ENCODE measurements at places on chromosomes 7 and 10.

GRCh38 chr7:107644309-107644974 lies 16.2 kb upstream of the SLC26A4 start:
- no peak for DNase-seq

GRCh38 chr7:35521941-35522340 lies 173.0 kb downstream of the HERPUD2 start:
- DNase-seq = no peak

- no peak for DNase-seq
Measured at GRCh38 chr7:150345012-150345411, 3.6 kb upstream of the RARRES2 start.

DNA sequence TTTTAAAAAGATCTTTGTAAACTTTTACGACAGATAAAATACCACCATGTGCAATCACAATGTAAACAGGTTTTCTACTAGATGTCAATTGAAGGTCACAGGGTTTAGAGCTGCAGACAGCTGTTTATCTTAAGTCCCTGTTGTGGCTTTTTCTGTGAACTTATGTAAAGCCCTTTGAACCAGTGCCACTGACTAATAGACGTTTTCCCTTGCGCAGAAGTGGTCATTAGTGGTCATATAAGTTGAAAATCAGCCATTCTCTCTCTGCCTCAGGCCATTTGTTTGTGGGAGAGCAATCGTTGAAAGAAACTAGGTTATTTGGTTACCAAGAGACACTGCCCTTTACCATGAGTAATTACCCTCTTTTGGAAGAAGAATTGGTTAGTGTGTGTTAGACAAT lies 23.9 kb downstream of the CACNB2 start:
- no peak for DNase-seq

DNA sequence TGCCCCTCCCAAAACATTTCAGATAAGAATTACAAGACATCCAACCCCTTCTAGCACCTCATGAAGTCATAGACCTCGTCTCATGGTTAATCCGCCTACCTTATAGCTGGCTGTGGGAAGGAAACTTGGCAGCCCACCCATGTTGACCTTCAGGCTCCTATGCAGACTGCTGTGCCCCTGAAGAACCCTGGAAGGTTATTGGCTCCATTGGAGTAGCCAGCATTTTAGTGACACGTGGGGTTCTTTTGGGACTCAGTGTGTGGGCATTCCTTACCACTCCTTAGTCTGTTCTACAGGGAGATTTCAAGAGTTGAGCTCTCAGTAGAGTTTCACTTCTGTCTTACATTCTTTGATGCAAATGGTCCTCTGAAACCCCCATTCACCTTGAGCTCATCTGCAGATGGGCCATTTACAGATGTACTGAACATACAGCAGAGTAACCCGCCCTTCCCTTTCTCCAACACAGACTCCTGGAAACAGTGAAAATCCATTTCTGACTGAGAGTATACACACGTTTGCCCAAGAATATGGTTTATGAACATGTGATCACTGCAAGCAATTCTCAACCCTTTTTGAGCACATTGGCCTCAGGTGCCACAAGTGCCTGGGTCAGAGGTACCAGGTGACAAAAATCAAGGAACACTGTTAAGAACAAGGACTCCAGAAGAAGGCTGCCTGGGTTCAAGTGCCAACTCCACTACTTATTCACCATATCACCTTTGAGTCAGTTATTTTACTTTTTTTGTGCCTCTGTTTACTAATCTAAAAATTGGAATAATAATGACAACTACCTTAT lies 54.0 kb upstream of the HECW1 start:
- DNase-seq = no peak

DNA sequence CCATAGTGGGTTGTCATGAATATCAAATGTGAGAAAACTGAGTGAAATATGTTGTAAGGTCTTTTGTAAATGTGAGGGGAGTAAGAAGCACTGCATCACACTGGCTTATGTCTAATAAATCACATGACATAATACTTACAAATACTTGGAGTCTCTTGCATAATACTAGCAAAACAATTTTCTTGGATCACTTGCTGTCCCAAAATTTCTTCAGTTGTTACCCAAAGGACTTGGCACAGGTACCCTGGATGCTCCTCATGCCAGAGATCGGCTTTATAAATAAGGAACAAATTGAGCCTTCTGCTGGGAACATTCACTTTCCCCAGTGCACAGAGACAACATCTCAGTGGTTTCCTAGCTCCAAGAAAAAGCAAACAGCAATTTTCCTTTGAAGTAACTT lies 5.0 kb upstream of the LRIT2 start:
- DNase-seq = no peak

DNA sequence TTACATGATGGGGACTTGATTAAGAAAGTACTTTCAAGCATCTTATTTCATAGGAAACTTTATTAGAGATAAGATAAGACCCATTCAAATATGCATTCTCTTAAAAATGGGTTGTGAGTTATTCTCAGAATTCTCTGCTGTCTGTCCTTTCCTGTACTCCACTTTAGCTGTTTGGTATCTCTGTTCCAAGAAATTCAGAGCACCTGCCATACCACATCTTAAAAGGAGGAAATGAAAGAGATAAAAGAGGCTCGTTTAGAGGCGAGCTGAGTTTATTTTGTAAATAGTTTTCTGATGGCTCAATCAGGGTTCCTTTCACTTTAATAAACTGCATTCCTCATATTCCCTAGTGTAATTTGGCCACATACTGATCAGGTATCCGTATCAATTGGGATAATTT lies 87.2 kb downstream of the MDFIC start:
- no peak for DNase-seq

DNA sequence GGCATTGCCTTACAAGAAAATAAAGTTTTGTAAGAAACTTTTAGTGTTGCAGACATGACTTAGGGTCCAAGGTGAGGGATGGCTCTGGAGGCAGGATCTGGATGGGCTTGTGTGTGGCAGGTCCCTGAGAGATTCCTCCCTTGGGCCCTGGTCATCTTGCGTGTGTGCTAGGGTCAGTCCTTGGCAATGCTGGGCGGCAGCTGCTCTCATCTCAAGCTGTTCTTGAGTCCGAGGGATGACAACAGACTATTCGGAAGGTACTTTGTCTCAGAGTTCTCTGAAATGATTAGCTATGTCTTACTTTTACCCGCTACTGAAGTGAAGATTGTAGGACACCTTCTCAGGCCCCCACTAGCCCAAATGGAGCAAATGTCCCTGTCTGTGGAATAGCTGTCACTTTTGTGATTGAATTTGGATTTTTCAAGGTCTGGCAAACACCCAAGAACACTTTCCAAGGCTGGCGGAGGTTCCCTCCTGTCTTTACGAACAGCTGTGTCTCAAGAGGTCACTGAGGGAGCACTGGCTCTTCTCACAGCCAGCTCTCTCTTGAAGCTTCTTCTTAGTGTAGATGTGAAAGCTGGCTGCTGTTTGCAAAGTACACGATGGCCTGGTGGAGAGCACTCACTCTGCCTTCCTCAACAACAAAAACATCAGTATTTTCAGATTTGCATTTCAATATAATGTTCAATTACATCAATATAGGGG lies 253.6 kb downstream of the STK31 start:
- no peak for DNase-seq

- DNase-seq = no peak
Measured at GRCh38 chr10:87092861-87093631, 1.6 kb downstream of the GLUD1 start.

GRCh38 chr7:42476255-42476654 lies 239.2 kb upstream of the GLI3 start:
- DNase-seq = no peak

DNA sequence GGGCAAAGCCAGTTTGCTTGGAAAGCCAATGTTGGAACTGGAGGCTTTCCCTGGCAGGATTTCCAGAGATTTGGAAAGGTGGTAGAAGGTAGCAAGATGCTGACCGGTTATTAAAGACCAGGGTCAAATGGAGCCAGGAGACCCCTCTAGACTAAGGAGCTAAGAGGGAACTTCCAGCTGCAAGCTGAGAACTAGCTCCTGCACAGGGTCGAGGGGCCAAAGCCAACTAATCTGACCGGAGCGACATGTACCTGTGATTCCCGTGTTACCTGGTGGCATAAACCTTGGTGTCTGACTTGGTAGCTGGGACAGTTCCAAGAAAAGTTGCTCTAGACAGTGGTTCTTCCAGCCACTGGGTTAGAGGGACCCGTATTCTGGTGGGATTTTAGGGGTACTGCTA lies 41.8 kb downstream of the SPDYE5 start:
- DNase-seq = no peak

DNA sequence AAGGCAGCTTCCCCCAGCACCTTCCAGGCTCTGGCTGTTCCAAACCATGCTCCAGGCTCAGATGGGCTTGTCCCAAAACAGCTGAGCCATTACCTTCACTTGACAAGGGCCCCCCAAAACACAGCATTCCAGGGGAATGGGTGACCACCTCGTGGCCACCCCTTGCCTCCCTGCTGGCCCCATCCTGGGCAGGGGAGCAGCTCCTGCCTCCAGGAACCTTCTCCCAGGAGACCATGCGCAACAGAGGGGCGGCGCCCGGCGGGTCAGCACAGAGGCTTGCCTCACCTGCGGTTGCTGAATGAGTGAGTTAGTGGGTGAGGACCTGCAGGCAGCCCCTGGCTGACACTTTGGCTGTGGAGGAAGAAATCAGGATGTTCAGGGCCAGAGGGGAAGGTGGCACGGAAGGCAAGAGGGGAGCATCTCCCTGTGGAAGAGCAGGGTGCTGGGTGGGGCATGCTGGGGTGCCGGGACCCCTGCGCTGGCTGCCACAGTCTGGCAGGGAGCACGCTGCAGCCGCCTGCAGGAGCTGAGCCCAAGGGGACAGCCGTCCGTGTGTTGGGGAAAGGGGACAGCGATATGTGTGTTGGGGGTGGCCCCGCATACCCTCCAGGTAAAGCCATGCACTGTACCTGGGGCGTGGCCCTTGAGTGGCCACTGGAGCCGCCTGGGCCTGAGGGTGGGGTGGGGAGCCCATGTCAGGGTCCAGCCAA lies 54.7 kb downstream of the PWWP2B start:
- DNase-seq = no peak

DNA sequence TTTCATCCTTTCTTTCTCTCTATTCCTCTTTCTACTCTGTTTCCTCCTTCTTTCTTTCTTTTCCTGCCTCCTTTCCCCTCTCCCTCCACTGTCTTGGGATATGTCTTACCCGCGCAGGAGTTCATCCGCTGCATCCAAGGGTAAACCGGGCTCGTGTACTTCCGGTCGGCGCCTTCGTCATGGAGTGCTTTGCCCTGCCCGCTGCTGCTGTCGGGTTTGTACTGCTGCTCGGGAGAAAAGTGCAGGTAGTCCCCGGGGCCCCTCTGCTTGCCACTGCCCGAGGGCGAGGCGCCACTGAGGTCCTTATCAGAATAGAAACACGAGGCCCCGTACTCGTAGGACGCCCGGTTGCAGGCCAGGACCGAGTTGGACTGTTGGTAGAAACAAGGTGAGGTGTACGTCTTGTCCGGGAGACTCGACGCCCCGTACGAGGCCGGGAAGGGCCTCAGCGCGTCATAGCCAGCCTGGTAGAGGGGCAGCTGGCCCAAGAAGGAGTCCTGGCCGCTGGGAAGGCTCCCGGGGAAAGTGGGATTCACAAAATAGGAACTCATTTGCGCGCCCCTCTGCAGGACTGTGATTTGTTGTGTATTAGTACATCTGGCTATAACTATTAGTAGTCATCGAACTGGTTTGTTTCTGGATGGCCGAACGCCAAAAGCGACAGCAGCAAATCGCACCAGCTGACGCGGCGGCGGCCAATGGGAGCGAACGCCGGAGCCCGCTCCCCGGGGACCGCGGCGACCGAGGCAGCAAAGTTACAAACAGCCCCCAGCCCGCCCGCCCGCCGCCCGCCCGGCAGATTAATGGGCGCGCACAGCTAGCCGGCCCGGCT lies at the start of gene HOXA6:
TSS of gene HOXA6 (minus strand) at position 576 of the 832 bp plus-strand sequence. CDS start at position 551, 25 bp downstream.
- DNase-seq = no peak

GRCh38 chr7:150401424-150401790 lies 22.3 kb downstream of the ZNF775 start:
- no peak for DNase-seq

DNA sequence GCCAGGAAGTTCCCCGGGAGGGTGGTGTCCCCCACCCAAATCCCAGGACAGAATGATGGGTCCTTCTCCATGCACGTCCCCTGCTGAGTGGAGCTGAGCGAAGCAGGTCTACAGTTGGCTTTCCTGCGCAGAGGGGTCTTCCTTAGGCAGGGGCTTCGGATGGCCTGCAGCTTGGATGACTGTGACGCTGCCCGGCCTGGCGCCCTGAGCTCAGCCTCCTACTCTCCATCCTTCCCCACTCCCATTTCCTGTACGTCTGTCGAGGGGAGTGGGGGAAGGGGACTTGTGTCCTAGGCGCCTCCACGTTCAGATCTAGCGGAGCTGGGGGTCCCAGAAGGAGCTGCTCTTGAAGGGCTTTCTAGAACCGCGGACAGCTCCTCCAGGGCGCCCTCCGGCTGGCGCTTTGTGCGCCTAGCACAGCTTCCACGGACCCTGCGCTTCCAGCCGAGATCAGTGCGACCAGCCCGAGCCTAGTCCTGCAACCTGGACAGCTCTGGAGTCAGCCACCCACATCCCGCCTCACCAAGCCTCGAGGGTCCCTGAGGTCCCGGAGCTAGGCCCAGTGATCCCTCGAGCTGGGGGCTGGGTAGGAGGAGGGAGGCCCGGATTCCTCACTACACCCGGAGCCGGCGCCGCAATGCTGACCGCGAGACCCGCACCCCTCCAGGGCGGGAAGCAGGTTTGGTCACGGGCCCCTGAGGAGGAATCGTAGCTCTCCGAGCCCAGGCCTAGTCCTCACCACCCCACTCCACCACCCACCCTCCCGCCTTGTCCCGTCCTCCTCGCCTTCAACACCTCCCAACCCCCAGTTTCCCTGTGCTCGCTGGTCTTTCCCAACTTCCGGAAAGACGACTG lies 1.9 kb downstream of the GRID1 start:
- DNase-seq = no peak

DNA sequence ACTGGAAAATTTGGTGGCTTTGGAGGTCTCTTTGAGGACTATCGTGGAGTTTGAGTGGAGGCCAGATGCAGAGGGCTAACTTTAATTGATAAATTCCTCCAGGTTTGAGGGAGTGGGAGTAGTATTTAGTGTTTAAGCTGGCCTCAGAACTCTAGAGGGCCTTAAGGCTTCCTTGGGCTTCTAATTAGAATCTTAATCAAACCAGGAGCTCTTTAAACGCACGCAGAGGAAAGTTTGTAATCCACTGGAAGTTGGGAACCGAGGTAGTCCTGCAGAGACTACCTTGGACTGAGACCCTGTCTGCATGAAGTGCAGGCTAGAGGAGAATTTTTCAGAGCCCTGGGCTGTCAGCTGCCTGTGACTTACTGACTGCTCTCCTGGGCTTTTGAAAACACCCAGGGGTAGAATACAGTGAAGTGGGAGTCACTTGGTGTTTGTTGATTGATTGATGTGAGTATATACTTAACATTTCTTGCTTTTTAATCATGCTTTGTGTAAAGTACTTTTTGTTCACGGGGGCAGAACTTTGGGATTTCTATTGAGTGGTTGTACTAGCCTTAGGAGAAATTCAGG lies 5.9 kb downstream of the SPAG6 start:
- DNase-seq = no peak

DNA sequence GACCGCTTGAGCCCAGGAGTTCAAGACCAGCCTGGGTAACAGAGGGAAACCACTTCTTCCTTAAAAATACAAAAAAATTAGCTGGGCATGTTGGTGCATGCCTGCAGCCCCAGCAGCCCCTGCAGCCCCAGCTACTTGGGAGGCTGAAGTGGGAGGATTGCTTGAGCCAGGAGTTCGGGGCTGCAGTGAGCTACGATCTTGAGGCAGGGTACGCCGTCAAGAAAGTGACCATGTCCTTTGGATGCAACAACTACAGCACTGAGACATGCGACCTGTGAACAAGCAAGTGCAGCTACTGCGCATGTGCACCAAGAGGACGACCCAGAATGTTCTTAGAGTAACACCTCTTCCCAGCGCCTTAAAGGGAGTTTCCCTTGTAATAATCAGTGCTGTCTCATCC lies 66.6 kb upstream of the ZNF479 start:
- DNase-seq = no peak

- DNase-seq = no peak
Measured at GRCh38 chr7:36810489-36810888, 86.2 kb upstream of the AOAH start.
